ENCODE measurements at places on chromosomes 12 and 14.

DNA sequence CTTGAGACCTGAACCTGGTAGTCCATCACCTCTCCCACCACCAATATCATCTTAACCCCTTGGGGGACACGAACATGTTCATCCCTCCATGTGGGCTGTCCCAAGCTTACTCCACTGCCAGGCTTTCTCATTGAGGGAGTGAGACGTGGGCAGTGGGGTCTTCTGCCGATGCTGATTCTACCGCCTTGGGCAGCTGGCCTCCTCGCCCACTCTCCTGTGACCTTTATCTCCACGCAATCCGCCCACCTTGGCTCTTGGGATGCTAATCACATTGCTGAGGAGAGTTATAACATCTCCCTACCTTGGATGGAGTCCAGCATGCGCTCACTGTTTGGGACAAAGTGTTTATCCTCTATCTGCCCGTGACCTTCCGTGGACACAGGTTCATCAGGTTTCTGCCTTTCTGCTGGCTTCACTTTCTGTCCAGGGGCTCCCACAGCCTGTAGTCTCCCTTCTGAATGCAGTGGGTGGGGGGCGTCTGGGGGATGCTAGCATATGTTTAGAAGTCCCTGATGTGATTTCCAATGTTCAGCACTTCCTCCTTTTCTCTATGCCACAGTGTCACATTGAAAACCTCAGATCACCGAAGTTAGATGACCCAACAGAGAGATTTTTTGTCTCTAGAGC is 53.2 kb upstream of the ESRRB start:
- no peak for DNase-seq

GRCh38 chr12:41437563-41437962 is 249.4 kb downstream of the PDZRN4 start:
- DNase-seq, result no peak

- peak; percentile 64 for DNase-seq
Measured at GRCh38 chr14:51776102-51776894, 84.1 kb upstream of the GNG2 start.

DNA sequence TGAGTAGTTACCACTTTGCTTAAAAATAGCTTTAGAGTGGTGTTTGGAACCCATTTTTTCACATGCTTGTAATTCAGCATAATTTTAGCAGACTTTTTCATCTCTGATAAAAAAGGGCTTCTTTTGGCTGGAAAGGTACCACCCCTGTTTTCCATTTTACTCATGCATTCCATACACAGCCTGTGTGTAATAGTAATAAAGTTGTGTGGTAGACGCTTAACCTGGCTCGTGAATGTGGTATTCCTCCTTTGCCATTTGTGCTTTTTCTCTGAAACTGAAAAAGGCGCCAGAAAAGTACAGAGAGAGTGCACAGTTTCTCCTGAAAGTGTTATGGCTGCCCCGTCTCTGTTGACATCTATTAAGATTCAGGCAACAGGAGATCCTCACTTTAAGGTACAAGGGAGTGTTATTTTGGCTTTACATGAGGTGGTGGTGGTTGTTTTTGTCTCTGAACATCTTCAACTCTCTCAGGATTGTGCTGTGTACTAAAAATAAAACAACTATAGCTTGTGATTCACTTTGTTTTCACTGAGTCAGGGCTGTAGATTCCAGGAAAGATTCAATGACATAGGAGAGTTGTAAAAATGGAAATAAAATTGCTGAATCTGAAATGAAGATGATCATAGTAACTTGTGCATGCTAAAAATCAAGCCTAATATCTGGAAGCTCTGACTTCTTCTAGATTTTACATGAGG is 45.6 kb upstream of the MIS18BP1 start:
- DNase-seq, result no peak

GRCh38 chr12:123444092-123445026 is 7.9 kb upstream of the RILPL2 start:
- DNase-seq, result no peak

DNA sequence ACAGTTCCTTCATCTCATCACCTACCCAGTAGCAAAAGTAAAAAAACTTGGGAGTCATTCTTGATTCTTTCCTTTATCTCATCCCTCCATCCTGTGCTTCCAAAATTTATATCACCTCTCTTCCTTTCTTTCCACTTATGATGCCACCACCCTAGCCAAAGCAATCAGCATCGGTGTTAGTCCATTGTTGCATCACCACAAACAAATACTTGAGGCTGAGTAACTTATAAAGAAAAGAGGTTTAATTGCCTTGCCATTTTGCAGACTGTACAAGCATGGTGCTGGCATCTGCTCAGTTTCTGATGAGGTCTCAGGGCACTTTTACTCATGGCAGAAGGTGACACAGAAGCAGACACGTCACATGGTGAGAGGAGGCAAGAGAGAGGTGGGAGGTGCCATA is 19.8 kb upstream of the CATSPERB start:
- no peak for DNase-seq

- DNase-seq, result peak; percentile 62
Measured at GRCh38 chr14:87461704-87462103, 531.3 kb downstream of the GALC start.

GRCh38 chr12:39764944-39765560 is 145.4 kb upstream of the ABCD2 start:
- peak; percentile 41 for DNase-seq

- no peak for DNase-seq
Measured at GRCh38 chr12:48739618-48740269, 23.2 kb upstream of the CCNT1 start.

DNA sequence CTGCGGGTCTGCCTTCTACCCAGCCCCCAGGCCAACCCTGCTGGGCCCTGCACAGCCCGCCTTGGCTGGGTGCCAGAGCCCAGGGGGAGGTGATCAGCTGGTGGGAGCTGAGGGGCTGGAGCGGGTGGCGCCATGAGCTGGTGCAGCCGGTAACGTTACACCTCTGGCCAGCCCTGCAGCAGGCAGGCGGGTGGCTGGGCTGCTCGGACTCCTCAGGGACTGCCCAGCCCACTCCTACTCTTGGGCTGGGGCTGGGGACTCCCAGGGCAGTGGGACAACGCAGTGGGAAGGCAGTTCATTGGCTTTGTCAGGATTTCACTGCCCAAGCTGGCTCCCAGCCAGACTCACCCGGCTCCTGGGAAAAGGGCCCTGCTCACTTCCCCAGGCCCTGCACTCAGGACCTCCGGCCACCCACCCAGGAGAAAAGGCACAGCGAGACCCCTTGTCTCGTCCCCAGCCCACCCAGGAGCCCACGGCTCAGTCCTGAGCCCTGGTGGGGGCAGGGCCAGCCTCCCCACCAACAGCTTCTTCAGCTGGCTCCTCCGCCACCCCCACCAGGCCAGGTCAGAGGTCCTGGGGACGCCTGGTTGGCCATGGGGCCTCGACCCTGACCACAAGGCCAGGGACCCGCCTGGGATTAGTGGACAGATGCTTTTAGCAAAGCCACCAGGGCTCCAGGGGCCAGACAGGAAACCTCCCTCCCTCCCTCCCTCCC is 1.0 kb downstream of the PGF start:
- peak; percentile 43 for DNase-seq

GRCh38 chr12:177336-177979 is 36.5 kb downstream of the SLC6A12 start:
- no peak for DNase-seq

- DNase-seq, result no peak
Measured at GRCh38 chr14:89422181-89422951, 5.3 kb upstream of the FOXN3 start.

DNA sequence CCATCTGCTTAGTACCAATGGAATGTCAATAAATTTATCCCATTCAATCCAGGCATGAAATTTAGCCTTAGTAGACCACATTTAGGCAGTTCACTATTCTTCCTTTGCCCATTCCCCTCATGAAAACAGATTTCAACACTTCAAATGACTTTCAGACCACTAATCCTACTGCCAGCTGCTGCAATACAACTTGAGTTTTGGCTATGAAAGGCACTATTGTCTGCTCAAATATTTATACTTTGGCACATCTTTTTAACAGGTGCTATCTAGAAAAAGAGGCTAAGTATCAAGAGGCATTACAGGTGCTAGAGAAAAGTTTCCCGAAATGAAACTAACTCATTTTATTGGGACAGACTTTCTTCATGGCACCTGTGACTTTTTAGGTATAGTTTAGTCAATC is 499.8 kb downstream of the C12orf50 start:
- no peak for DNase-seq

DNA sequence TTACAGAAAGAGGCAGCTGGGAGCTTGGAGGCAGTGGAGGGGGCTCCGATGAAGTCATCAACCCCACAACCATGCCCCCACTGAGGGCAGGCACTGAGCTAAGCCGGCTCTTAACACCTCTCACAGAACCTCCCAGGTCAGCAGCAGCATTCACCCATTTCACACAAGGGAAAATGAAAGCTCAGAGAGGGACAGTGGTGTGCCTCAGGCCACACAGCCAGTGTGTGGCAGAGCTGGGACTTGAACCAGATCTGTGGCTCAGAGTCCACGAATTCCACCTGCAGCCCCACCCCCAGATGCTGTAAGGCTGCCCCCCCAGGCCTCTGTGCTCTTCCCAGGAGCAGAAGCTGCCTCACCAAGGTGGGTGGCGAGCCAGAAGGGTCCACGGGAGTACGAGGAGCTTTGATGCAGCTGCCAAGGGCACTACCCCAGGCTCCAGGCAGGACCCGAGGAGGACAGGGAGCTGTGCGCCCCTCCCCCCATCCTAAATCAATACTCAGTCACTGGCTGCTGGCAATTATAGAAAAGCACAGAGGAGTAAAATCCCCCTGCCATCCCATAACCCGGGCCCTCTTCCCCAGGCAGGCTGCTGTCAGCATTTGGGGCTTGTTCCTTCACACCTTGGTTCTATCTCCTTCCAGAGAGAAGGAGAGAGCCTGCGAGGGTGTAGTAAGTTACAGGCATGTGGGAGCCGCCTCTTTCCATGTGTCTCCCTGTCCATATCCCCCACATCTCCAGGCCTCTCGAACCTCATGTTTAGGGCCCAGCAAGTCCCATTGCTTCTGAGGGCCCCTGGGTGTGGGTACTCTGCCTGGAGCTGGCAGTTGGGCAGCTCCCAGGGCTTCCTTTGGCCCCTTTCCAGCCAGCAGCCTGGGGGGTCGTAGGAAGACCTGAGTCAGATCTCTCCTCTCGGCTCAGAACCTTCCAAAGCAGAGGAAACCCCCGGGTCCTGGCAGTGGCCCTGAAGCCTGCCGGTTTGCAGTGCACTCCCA is 47.6 kb downstream of the FAM222A start:
- DNase-seq, result no peak

DNA sequence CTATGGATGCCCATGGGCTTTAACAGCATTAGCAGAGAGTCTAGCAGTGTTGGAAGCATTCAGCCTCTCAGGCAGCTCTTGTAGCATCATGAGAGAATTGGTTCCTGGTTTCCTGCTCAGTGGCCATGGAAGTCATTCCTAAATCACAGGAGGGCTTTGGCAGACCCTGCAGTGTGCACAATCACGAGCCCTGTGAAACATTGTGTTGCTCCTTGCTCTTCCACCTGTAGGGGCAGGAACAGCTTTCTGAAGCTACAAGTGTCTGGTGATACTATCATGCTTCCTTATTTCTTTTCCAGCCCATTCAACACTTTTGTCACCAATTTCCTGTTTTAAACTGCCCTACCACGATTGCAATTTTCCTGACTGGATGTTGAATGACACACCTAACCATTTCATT is 402.2 kb upstream of the USP15 start:
- DNase-seq, result no peak

GRCh38 chr14:29913566-29913965 is 14.1 kb downstream of the PRKD1 start:
- no peak for DNase-seq

DNA sequence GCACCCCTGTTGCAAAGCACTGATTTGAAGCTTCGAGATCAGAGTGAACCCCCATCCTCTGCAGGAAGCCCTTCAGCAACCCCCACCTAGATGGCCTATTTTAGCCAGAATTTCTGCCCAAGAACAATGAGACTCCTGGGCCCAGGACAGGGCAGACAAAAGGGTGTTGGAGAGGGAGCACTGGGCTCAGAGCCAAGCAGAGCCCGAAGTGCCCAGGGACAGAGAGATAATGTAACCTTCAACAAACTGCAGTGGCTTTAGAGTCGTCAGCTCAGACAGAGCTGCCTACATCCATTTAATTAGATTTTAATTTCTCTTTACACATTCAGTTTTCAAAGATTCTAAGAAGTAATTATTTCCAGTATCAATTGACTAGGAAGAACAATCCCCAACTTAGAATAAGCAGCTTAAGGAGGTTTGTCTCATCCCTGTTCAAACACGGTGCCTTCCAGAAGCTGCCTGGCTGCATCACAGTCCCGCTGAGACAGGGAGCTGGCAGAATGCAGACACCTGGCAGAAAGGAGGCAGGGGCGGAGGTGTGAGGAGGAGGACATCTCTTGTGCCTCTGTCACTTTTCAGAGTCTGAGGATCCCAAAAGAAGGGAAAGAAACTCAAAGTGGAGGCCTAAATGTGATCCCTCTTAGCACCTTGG is 504.9 kb upstream of the CCDC196 start:
- no peak for DNase-seq

DNA sequence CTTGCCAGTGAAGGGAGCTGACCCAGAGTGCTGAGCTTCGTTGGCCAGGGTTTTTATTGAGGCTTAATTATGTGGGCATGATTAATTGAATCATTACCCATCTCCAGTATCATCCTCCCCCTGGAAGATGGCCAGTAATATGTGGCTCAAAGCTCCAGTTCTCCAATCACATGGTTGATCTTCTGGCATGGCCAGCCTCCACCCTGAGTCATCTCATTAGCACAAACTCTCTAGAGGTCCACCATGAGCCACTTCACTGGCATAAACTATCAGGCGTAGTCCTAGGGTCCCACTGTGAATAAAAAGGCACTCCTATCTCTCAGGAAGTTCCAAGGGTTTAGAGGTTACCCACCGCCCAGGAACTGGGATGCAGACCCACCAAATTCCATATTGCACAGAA is 135.0 kb downstream of the ANO6 start:
- DNase-seq, result no peak

DNA sequence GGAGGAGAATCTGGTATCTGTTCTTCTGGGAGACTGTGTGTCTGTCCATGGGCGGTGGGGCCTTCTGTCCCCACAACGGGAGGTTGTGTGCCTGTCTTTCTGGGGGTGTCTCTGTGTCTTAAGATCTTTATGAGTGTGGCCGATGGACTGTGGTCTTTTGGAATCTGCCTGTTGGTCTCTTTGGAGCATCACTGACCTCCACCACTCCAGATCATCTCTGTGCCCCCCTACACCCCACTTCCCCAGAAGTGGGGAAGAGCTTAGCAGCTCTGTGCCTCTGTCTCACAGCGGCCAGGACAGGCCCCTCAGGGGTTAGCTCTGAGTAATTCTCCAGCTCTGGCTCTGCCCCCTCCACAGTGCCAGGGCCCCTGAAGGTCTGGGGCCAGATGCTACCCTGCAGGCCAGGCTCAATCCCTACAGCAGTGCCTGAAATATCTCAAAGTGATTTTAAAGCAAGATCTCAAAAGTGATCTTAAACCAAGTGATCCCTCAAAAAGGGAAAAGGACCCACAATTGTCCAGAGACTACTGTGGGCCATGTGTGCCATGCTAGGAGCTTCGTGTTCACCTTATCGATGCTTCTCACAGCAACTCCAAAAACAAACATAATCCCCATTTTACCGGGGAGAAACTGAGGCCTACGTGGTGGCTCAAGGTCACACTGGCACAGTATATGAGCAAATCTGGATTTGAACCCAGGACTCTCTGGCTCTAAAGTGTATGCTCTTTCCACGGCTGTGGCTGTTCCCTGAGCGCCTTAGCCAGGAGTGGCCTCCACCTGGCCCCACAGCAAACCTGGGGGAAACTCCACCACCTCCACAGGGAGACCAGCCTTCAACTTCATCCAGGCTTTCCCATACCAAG is 26.0 kb upstream of the KRT78 start:
- DNase-seq, result no peak

Data from NCI-H2081 (cell line).